ENCODE measurements at places on chromosomes 7 and 10. TPM values are rescaled to one million over a fixed set of nuclear protein-coding genes. Genes with fewer than 3 reads are reported as not detected.

Gene GDF2
- total RNA-seq, result not detected

Gene FRMPD2
- not detected for total RNA-seq

Gene C10orf143
- 0.18 TPM for total RNA-seq

- no peak for DNase-seq
Measured at GRCh38 chr7:6691103-6691502, 15.6 kb downstream of the ZNF12 start.

- peak; percentile 75 for DNase-seq
Measured at GRCh38 chr7:51160990-51161615, 155.5 kb downstream of the COBL start.

DNA sequence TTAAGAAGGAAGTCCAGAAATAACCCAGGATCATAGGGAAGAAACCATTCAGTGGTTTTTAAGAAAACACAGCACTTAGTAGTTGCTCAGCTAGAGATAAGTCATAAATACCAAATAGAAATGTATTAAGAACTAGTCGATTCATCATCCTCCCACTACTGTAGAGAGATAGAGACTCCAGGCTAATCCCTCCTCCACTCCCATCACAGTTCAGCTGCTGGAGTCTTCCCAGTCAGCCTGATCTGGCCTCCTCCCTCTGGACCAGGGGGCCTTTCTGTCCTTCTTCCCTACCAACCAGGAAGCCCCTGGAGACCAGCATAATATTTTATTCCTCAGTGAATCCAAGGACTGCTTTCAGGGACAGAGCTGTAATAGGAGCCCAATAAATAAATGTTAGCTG lies 294.1 kb upstream of the YAE1 start:
- no peak for DNase-seq

- no peak for DNase-seq
Measured at GRCh38 chr7:20508109-20508508, 107.4 kb upstream of the ABCB5 start.

GRCh38 chr10:118633786-118634185 lies 38.3 kb upstream of the PRLHR start:
- no peak for DNase-seq

DNA sequence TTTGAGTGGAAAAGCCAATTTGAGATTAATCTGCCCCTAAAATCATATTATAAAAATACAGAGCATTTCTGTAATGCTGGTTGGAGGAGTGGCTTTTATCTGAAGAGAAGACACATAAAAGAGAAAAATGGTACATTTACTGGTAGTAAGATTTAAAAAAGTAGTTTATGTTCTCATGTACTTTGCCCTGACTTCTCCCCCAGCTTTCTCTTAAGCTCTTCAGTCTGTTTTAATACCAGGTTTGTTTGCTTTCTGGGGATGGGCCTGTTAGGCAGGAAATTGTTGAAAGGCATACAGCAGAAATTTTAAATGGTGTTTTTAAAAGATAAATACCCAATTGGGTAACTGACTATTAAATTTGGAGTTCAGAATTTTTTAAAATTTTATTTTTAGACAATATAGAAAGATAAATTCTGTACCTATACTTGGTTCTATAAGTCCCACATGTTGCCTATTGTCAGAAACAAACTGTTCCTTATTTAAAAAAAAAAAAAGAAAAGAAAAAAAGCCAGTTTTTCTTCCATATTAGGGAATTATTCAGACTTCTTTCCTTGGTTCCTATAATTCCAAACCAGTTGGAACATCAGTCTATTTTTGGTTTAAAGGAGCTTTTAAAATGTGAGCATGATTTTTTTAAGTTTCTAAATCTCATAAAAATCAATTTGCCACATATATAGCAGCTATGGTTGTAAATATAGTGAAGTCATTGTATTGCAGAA lies 136.6 kb downstream of the ARID5B start:
- no peak for DNase-seq

DNA sequence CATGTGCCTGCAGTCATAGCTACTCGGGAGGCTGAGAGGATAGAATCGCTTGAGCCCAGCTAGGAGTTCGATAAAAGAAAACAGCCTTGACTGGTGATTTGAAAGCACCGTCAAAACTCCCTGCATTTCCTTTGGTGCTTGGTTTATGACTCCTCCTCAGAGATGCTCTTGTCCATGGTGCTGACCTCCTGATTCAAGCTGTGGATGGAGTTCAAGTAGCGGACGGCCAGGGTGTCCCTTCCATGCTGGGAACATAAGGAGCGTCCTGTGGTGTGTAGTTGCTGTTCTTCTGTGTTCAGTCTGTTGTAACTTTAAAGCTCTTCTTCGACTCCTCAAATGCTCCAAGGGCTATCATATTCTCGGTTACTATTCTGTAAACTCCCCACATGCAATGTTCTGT lies 382.5 kb upstream of the KIAA1217 start:
- DNase-seq, result peak; percentile 79

GRCh38 chr10:104274762-104275721 lies 6.1 kb downstream of the GSTO2 start:
- DNase-seq, result no peak

DNA sequence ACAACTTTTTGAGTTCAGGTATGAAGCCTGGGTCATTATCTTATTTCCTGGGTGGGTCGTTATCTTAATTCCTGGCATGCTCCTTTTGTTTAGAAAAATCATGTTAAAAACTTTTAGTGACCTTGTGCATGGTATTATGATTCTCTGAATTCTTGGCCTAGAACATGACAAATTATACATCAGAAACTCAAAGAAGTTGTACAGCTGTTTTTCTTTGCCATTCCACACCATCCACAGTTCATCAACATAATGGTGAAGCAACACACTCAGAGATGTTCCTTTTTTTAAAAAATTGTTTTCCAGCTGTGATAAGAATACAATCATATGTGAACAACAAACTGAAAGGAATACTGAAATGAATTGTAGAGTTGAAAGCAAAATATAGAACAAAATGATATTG lies 149.2 kb upstream of the SEMA3D start:
- DNase-seq, result no peak
